ENCODE measurements at places on chromosomes 1 and 21.
A peak's percentile ranks its signal among the peaks of the same experiment; 100 is the strongest.

DNA sequence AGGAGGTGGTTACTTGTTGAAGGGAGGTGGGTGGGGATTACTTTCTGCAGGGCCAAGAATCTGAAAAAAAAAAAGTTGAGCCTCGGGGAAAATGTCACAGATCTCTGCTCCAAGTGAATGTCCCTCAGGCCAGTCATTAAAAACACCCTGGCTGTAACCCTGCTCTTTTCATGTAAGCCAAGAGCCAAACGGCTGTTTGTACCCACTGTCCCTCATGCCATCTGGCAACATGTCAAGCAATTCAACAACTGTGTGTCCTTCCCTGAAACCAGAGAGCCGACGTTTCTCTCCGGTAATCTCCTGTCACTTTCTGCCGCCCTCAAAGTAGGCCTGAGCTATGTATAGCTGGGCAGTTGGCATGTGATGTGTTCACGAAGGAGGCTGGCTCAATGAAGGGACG, 14.7 kb downstream of the CASQ2 start:
- no peak for DNase-seq

DNA sequence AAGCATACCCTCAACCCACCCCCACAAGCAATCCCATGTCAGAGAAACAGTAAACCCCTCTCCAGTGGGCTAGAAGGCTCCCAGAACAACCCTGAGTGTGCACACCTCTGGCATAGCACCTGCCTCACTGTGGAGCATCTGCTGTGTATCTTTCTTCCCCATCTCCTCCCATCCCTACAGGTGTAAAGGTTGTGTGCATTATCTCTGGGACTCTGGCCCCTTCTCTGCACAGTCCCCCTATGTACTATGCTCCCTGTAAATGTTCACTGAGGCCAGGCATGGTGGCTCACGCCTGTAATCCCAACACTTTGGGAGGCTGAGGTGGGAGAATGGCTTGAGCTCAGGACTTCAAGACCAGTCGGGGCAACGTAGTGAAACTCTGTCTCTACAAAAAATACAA, 700 bp upstream of the CACNA1S start:
- no peak for DNase-seq

DNA sequence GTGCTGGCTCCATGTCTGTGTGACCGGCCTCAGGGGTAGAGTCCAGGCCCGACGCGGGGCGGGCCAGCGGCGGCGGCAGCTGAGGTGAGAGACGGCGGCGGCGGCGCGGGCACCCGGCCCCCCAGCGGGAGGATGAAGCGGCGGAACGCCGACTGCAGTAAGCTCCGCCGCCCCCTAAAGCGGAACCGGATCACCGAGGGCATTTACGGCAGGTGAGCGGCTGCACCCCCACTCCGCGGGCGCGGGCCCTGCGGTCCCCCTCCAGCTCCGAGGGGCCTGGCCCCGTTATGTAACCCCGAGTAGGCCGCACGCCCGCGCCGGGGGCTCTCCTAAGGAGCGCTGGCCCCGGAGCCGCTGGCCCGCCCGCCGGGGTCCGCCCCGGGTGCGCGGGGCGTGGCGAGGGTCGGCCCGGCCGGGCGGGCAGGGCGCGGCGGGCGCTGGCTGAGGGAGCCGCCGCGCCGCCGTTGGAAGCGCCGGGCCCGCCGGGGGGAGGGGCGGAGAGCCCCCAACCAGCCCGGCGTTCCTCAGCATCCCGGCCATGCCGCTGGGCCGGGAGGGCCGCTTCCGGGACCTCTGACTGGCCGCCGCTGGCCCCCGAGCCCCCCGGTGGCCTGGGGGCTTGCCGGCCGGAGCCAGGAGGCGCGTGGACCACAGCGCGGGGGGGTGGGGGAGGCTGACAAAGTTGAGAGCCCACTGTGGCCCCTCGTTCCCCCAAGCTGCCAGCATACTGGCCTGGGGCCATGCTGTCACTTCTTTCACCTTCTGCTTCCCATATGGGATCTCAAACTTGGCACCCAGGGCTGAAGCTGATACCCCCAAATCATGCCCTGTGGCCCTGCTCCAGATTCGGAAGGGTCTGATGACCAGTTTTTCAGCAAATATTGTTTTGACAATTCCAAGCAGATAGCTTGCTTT, 527 bp downstream of the MACO1 start:
- DNase-seq = peak; percentile 69

DNA sequence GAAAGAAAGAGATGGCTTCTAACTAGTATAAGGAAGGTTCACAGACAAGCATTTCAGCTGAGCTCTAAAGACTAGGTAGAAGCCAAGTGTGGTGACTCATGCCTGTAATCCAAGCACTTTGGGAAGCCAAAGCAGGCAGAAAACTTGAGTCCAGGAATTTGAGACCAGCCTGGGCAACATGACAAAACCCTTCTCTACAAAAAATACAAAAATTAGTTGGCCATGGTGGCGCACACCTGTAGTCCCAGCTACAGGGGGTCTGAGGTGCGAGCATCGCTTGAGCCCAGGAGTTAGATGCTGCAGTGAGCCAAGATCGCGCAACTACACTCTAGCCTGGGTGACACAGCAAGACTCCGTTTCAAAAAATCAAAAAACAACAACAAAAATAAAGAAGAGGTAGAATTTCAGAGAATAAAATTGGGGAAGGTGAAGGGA, 27.8 kb downstream of the FBXO42 start:
- DNase-seq = no peak

GRCh38 chr1:98002288-98002687, 81.5 kb upstream of the DPYD start:
- DNase-seq = no peak

DNA sequence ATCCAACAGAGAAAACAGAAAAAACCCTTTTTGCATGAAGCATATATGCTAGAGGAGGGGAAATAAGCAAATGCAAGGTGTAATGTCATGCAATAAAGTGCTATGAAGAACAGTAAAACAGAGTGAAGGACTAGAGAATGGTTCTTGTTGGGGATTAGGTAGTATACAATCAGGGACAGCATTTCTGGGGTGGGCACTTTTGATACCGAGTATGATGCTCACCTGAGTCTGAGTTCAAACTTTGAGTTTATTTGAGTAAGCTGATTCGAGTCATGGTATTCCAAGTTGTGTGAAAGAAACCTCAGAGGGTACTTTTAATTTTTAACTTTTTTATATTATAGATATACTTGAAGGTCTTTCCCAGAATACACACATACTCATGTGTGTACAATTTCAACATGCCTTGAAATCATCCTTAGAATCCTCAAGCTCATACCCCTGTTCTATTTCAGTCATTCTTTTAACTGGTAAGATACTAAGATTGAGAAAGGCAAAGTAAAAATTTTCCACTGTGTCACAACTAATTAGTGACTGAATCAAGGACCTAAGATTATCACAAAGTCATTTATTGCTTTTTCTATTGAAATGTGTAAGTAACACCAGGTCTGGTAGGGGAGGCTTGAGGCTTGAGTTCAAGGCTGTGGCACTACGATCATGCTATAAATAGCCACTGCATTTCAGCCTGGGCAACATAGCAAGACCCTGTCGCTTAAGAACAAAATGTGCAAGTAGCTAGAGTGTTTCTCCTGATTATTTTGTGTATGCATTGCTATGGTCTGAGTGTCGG, 12.1 kb downstream of the LRRC8B start:
- DNase-seq = no peak
